ENCODE measurements at places on chromosomes 2 and 18.

GRCh38 chr2:51760441-51760840, 728.5 kb upstream of the NRXN1 start:
- DNase-seq: no peak

- no peak for DNase-seq
These were observed 65.5 kb downstream of the BIN1 start for GRCh38 chr2:127041259-127041970.

DNA sequence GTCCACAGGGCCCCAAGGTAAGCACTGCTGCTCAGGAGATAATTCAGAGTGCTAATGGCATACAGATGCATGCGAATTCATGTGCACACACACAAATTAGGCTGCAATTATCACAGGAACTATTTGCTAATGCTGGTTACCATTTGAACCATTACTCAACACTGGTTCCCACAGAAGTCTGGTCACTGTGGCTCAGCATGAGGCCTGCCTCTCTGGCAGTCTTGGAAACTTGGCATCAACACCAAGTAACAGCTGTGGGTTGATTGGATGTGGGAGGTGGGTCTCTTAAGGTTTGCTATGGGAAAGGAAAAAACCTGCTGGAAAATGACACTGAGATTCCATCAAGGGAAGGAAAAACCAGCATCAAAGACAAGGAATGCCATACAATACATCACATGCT, 105.0 kb downstream of the CELF4 start:
- no peak for DNase-seq

GRCh38 chr2:212194396-212194795, 344.2 kb downstream of the ERBB4 start:
- no peak for DNase-seq

DNA sequence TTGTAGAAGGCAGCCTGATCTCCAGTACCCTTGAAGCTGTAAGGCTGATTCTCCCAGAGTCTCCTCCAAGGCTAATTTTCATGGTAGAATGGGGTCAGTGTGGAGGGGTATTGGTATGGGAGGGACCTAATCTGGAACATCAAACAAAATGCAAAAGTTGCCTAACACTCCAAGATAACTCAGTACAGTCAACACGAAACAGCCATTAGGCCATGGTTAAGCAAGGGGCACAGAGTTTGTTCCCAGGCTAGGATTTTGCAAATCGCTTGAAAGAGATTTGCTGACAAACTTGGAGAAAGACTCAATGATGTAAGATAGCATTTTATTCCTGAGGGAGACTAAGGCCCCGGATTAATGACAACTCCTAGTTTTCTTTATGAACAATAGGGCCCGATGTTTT, 5.4 kb downstream of the PID1 start:
- no peak for DNase-seq
